ENCODE measurements at places on chromosomes 7 and 10.

DNA sequence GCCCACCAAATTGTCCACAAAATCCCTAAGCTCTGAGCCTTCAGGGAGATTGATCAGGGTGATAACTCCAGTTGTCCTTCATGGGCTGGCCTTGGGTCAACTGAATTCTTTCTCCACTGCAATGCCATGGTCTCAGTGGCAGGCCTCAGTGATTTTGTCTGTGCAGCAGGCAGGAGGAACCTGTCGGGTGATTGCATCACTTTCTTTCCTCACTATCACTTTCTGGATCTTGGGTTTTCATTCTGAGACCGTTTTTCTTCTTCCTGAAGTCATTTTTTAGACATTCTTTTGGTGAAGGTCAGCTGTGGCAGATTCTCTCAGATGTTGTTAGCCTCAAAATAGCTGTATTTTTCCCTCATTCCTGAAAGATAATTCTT, 28.8 kb upstream of the LCOR start:
- peak; percentile 9 for DNase-seq

GRCh38 chr10:49350138-49350537, 45.8 kb downstream of the DRGX start:
- DNase-seq = no peak

GRCh38 chr10:14409856-14410458, 79.2 kb upstream of the FRMD4A start:
- DNase-seq = no peak

- DNase-seq = no peak
These were observed 517.5 kb upstream of the GALNT17 start for GRCh38 chr7:70614237-70615045.

- DNase-seq = peak; percentile 15
These were observed 12.5 kb upstream of the COL13A1 start for GRCh38 chr10:69789164-69789576.

DNA sequence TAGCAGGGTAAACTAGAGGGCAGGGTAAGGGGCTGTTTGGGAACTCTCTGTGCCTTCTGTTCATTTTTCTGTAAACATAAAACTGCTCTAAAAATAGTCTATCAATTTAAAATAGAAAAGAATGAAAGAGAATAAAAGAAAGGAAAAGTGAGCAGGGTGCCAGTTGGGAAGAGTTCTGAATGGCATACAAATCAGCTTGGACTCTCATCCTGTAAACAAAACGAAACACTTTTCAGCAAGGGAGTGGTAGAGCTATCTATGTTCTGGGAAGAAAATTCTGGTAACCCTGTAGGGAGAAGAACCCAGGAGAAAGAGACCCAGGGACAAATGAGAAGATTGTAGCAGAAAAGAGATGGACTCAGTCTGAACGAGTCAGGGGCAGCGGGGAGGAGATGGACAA, 24.6 kb downstream of the SCRN1 start:
- no peak for DNase-seq

DNA sequence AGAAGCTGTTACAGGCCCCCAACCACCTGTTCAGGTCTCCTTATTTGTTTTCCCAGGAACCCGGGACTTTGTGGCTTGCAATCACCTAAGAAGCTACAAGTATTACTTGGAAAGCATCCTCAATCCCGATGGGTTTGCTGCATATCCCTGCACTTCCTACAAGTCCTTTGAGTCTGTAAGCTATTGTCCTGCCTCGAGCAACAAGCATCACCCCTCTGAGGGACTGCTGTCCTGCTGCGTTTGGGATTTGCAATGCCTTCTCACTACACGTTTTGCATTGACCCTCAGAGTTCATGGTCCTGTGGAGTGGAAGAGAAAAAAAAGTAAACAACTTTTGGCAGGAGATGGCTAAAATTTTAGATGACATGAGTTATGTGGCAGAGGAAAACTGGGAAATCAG, 9.2 kb downstream of the PNLIPRP1 start:
- no peak for DNase-seq

DNA sequence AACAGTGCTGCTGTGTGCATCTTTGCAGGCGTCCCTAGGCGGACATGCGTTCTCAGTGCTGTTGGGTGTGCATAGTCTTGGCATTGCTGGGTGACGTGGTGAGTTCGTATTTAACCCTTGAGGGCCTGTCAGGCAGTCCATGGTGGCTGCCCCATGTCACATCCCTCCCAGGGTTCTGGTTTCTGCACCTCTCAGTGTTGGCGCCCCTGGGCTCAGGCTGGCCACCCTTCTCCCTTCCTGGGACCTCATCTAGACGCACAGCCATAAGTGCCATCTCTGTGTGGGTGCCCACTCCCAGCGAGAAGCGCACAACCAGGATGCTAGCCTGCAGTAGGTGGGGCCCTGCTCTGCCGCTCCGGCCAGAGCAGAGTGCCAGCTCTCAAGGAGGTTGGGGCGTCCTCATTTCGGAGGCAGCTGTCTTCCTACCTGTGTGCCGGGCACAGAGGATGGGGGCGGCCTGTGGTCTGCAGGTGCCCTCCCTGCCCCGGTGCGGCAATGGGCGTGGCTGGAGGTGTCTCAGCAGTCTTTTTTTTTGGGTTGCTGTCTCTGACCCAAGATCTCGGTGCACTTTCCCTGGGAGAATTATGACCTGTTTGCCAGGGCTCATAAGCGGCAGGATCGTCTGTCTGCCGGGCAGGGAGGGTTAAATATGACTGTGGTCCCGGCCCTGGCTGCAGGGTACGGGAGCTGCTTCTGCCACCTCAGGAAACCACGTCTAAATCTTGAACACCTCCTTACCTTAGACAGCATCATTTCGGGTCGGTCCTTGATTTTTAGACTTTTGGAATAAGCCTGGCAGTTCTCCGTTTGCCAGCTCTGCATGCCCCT, 6.5 kb downstream of the INPP5A start:
- no peak for DNase-seq

GRCh38 chr10:6022660-6023059, 39.5 kb downstream of the IL2RA start:
- no peak for DNase-seq

- DNase-seq = no peak
These were observed 64.3 kb downstream of the ARID5B start for GRCh38 chr10:61965703-61966395.

- no peak for DNase-seq
These were observed 26.4 kb upstream of the PRKG1 start for GRCh38 chr10:51047857-51048256.

DNA sequence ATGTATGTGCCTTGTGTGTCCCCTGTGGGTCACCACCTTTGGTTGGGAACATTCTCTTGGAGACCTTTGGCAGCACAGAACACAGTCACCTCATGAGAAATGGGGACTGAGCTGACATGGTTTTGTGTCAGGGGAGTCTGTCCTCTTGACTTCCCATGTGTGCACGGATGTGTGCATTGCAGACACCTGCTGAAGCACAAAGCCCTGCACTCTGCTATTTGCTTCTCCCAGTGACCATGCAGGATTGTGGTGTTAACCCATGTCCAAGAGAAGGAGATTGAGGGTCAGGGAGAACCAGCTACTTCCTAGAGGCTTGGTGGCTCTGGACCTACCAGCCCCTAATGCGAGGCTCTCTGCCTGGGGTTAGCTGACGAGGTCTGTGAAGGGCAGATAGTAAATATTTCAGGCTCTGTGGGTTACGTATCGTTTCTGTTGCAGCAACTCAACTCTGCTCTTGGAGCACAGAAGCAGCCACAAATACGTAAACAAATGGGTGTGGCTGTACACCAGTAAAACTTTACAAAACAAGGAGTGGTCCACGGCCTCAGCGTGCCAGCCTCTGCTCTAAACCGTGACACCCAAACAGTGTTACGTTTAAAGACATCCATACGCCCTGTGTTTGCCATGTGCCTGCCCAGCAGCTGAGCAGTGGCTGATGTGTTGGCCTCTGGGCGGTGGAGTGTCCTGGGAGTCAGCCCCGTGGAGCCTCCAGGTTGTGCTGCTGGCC, 51.7 kb downstream of the ADCY1 start:
- no peak for DNase-seq

DNA sequence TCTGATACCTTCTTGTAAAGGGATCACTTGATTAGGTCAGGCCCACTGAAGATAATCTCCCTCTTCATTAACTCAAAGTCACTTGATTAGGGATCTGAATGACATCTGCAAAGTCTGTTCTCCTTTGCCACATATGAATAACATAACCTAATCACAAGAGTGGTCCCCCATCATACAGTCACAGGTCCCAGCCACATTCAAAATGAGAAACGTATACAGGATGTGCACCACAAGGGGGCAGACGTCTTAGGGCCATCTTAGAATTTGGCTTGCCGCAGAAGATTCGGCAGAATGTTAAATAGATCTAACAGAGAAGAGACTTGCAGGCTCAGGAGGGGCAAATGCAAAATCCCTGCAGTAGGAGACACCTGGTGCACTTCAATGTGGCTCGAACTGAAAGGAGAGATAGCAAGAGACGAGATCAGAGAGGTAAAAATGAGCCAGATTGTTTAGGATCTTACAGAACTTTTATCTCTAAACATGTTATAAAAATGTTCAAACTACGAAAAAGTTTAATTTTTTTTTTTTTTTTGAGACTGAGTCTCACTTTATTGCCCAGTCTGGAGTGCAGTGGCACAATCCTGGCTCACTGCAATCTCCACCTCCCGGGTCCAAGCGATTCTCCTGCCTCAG, 10.4 kb upstream of the SMC3 start:
- DNase-seq = peak; percentile 90

GRCh38 chr7:55365205-55365674, at the start of gene LANCL2:
Gene LANCL2 (plus strand): TSS chr7:55365337. CDS start chr7:55366026, 689 bp downstream.
- peak; percentile 65 for DNase-seq

GRCh38 chr7:80136261-80137055, 1.8 kb downstream of the GNAI1 start:
- DNase-seq = no peak

- DNase-seq = no peak
These were observed 313.0 kb upstream of the AOAH start for GRCh38 chr7:37037286-37037685.

DNA sequence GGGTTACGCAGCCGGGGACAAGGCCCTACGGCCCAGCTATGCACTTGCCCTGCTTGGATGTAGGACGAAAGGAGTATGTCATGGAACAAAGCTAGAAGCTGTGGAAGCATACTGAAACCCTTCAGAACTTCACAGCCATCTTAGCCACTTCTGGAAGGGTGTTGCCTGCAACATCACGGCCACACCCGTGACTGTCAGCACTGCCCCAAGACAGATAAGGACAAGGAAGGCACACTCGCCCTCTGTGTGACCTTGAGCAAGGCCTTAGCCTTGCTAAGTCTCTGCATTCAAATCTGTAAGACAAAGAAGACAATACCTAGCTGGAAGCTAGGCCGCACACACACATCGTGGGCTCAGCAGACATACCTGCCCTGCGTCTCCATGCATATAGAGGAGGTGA, 352.5 kb upstream of the MGMT start:
- peak; percentile 92 for DNase-seq

DNA sequence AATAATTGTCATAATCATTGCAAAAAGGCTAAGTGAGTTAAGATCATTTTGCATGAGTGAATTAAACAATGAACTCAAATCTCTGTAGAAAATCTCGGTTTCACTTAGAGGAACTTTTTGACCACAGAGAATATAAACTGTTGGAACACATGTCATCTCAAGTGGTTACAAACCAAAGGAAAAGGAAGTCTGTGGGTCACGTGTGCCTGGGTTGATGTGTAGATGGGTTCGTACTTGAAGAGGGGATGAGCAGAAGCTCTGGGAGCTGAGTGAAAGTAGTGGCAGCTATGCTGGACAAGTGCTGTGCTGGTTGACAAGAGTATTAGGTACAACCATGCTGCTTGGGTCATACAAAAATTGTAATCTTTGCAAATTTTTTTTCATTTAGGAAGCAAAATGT, 35.0 kb downstream of the GLRX3 start:
- peak; percentile 64 for DNase-seq

DNA sequence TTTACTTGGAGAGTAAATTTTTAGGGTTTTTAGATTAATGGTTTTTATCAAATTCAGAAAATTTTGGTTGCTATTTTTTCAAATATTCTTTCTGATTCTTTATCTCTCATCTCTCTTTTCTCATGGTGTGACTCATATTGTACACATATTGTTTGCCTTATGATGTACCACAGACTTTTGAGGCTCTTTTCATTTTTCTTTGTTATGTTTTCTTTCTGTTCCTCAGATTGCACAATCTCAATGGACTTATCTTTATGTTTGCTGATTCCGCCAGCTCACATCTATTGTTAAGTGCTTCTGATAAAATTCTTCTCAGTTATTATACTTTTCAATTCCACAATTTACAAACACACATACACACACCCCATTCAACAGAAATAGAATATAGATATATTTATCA, 168.2 kb upstream of the IGFBP3 start:
- no peak for DNase-seq

GRCh38 chr7:69599955-69600709, 1.9 kb downstream of the AUTS2 start:
- DNase-seq = peak; percentile 33

- no peak for DNase-seq
These were observed 13.5 kb downstream of the UPP1 start for GRCh38 chr7:48102530-48102929.

- no peak for DNase-seq
These were observed 10.3 kb upstream of the VIM start for GRCh38 chr10:17217631-17218232.

GRCh38 chr7:129277629-129278028, 52.8 kb downstream of the AHCYL2 start:
- DNase-seq = no peak

DNA sequence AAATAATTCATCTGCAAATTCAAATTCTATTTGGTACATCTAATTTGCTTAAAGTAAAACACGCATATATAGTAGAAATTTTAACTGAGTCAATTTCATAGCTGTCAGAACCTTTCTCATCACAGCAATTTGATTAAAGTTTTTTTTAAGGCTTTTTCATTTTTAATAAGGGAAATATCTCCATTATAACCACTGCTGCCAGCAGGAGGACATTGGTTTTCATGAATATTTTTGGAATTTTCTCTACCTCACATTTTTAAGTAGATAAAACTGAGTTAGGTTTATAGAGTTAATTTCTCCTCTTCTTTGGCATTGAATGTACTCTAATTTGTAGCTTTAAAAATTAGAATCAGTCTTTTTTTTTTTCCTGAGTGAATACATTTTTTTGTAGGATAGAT, 82.2 kb downstream of the ST7 start:
- no peak for DNase-seq

- peak; percentile 34 for DNase-seq
These were observed 199.2 kb downstream of the TFEC start for GRCh38 chr7:115831371-115831770.

- DNase-seq = no peak
These were observed 115.7 kb upstream of the RET start for GRCh38 chr10:42960991-42961795.

- DNase-seq = no peak
These were observed 2.7 kb upstream of the CPED1 start for GRCh38 chr7:120985839-120986238.

DNA sequence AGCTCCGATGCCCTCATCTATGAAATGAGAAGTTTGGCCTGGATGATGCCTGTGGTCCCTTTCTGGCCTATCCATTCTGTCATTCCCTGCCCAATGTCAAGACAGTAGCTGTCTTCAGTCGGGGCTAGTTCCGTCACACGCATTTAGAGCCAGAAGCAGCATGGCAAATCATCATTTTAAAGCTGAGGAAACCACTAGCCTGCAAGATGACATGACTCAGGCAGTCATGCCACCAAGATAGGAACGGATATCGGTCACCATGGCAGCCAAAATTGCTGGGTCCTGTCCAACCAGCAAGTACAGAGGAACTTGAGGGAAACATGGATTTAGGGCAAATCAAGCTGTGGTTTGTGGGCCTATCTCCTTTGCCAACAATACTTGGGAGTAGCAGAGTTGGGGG, 64.5 kb upstream of the MRLN start:
- DNase-seq = peak; percentile 84

GRCh38 chr7:139594911-139595476, 71.5 kb downstream of the CLEC2L start:
- no peak for DNase-seq

- no peak for DNase-seq
These were observed 1086.1 kb downstream of the GRM8 start for GRCh38 chr7:126166645-126167044.

- no peak for DNase-seq
These were observed 211.2 kb downstream of the SEMA3D start for GRCh38 chr7:84975586-84976185.

All from hematopoietic multipotent progenitor cell treated with erythropoietin and hydrocortisone succinate and interleukin-3 and kit ligand, for 6 days (in vitro differentiated cells).